Fibroblast of lung (primary cell): ENCODE measurements at places on chromosomes 1 and 21. TPM values are rescaled to one million over a fixed set of nuclear protein-coding genes. Genes with fewer than 3 reads are reported as not detected.
A peak's percentile ranks its signal among the peaks of the same experiment; 100 is the strongest.

- no peak for DNase-seq
Measured at GRCh38 chr1:159700312-159700711, 14.1 kb downstream of the CRP start.

AMY1C gene
- total RNA-seq: not detected in 2 replicates

DNA sequence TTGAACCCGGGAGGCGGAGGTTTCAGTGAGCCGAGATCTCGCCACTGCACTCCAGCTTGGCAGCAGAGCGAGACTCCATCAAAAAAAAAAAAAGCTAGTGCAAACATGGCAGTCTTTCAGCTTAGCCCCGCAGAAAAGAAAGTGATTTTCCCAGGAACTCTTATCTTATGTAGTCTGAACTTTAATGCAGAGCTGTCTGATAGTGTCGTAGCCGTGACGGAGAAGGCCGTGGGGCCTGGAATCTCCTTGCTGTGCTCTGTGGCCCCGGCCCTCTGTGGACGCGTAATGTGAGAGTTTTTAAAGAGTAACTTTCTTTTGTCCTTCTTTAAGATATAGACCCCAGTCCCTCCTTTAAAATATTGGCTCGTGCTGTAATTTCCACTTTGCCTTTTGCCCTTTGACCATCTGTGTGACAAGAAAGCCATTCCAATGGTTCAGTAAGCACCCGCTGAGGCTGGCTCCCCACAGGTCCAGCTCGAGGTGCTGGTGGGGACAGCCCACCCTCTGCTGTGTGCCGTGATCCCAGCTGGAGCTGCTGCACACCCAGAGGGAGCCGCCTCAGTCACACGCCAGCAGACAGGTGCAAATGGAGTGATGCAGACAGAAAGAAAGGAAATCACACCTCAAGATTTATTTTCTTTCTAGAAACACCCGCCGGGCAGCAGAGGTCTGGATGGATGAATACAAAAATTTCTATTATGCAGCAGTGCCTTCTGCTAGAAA is 164.0 kb downstream of the PGBD5 start:
- DNase-seq: no peak

GRCh38 chr1:180168786-180169639 is 14.3 kb downstream of the QSOX1 start:
- DNase-seq: no peak

- no peak for DNase-seq
Measured at GRCh38 chr1:158951956-158952355, 20.6 kb downstream of the PYHIN1 start.

COL24A1 gene
- 2.8 and 3.3 TPM in 2 replicates for total RNA-seq

CDCA8 gene
- 0.26 and 3.8 TPM in 2 replicates for total RNA-seq

DNA sequence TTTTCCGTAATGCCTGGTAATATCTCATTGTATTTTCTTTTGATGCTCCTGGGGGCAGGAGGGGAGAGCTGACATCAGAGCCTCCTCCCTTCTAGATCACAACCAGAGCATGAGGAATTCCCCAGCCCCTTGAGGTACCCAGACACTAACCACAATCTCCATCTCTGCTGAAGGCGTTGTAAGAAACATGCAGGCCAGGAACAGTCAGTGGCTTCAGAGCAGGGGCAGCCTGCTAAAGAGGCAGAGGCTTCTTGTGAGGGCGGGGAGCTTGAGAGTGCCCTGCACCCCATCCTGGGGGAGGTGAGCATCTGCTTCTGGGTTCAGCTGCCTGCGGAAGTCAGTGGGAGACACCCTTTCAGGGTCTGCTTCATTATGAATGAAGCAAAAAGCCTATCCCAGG is 19.0 kb downstream of the MAPKAPK2 start:
- no peak for DNase-seq

DNA sequence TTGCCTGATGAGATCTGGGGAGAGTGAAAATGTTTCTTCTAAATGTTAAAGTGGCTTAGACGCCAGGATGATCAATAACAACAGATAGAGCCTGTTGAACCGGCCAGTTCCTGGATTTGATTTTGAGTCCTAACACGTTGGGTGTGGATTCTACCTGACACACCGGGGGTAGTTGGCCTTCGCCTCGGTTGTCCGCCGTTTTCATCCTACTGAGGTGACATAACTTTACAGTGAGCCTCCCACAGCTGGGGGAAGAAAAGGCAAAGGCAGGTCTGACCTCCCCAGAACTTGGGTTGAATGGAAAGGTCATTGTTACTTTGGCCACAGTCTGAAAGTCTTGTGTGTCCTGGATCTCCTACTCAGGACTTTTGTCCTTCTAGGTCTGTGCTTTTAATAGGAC is 1.1 kb downstream of the PGD start:
- no peak for DNase-seq

GRCh38 chr1:94237291-94238226 is at the start of gene ARHGAP29:
TSS of gene ARHGAP29 (minus strand) at chr1:94237584. CDS start at chr1:94231611, 5,973 bp downstream.
- DNase-seq: peak; percentile 70

BMP8B gene
- total RNA-seq: not detected in 2 replicates

GRCh38 chr1:23667411-23667810 is 24.2 kb upstream of the RPL11 start:
- DNase-seq: no peak

DNA sequence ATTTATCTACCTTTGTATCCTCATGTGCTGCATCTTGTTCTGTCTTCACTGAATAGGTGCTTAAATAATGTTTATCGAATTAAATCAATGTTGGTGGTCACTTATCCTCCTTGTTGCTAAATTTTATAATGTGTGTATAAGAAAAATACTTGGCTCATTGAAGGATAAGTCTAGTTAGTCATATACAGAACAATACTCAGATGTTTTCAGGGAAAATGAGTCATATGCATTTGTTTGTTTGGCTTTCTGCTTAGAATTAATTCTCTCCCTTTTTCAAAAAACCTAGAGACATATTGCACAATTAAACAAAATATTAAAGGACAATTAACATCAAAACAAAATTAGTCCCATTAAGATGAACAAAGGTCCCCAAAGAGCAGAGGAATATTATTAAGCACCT is 89.0 kb downstream of the UBE2U start:
- peak; percentile 32 for DNase-seq

DNA sequence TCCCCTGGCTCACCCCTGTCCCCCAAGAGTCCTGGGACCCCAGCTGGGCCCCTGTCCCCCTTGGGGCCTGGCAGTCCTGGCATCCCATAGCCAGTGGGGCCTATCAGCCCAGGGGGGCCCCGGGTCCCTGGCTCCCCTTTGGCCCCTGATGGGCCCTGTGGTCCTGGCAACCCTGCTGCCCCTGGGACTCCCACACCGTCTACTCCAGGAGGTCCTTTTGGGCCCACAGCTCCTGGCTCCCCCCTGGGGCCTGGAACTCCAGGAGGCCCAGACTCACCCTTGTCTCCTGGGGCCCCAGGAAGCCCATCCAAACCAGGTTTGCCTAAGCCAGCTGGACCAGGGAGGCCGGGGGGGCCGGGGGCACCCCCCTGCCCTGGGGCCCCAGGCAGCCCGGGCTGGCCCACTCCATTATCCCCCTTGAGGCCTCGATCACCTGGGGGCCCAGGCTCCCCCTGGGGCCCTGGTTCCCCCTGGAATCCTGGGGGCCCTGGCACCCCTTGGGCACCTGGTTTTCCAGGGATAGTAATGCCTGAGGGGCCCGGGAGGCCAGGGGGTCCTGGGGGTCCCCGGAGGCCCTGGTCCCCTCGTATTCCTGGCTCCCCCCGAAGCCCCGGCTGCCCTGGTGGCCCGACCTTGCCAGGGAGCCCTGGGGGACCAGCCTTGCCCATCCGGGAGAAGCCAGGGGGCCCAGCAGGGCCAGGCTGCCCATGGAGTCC is 10.1 kb downstream of the ADPRS start:
- no peak for DNase-seq

PAQR6 gene
- total RNA-seq: 0.26 and 0.33 TPM in 2 replicates

DNA sequence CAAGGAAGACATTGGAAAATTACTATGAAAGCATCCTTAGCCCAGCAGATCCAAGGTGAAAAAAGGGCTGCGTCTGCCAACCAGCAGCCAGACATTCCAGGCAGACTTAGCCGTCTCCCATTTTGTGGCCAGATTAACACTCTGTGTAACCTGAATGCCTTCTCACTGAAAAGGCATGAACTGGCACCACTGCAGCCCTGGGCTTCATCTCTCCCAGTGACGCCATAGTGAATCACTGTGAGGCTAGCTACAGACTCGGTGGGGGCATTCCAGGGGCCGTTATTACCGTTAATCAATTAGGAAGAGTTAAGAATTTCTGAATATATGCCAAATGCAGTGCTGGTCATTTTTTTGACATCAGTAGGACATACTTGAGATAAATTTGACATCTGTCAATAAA is 627.4 kb downstream of the LMO4 start:
- peak; percentile 90 for DNase-seq

DNA sequence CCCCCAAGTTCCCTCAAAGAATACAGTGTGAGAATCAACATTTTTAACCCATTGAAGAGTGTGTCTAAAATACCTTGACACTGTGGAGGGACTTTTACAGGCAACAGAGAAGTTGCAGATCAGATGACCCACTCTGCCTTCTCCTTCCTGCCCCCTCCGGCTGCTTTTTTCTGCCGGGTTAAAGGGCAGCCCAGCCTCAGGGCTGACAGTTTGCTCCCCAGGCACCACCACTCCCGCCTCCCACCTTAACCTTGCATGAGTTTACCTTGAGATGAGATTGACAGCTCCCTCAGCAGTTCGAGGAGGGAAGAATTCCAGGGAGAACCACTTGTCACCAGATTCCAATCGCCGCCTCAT is 3.2 kb downstream of the MTHFR start:
- no peak for DNase-seq

DNA sequence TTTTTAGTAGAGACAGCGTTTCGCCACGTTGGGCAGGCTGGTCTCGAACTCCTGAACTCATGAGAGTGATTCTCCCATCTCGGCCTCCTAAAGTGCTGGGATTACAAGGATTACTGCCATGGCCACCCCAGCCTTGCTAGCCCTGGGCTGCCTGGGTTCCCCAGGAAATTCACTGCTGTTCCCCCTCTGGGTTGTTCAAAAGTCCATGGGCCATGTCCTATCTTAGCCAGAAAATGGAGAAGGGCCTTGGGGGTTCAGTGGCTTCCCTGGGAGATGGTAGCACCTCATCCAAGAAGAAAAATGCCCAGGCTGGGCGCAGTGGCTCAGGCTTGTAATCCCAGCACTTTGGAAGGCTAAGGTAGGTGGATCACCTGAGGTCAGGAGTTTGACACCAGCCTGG is 20.9 kb downstream of the SLC26A9 start:
- DNase-seq: no peak

GRCh38 chr1:30371179-30371788 is 352.1 kb downstream of the MATN1 start:
- no peak for DNase-seq

TMEM167B gene
- total RNA-seq: 39.5 and 52.2 TPM in 2 replicates

DNA sequence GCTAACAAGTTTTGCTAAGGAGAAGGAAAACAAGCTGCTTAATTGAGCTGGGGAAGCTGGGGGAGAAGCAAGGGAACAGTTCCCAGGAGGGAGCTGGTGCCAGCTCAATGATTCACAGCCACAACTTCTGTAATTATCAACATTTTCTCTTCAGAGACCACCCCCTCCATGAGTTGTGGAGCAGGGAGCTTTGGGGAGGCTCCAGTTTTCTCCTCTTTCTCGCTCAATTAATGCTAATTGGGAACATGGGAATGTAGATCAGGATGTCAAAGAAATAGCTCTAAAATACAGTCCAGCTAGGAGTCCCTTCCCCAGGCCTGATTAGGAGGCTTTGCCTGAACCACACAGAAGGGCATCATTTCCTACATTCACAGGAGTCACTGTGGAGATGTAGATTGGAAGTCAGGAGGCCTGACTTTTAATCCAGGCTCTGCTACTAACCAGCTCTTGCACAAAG is 12.1 kb upstream of the MNDA start:
- DNase-seq: no peak

- no peak for DNase-seq
Measured at GRCh38 chr1:92969517-92969916, 8.3 kb upstream of the DIPK1A start.

PCNT gene
- total RNA-seq: 15.7 and 26.1 TPM in 2 replicates

AQP10 gene
- total RNA-seq: not detected in 2 replicates

DNA sequence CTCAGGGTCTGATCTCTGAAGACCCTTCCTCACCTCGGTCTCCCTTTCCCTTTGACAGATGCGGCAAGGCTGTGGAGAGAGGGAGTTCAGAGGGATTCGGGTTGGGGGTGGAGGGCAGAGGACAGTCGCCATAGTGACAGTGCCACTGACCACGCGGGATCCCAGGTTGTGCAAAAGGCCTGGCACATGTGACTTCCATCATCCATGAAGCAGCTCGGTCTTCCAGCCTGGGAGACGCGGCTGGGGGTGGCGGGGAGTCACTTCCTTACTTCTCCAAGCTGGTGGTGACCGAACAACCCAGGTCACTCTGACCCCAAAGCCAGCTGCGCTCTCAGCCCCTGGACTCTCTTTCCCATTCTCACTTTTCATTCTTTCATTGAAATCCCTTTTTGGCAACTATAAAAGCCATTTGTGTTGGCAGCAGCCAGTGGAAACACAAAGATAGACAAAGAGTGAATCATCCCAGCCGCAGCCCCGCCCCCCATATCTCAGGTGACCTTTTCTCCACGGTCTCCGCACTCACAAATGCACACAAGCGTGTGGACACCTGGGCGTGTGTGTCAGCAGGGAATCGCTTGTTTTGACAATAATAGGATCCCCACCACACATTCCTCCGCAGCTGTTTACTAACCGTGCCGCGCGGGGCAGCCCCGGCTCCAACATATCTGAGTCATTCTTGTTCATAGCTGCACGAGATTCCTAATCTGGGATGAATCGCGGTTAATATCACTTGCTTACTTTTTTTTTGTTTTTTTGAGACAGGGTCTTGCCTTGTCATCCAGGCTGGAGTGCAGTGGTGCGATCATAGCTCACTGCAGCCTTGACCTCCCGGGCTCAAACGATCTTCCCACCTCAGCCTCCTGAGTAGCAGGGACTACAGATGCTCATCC is 68.3 kb downstream of the DHRS3 start:
- DNase-seq: peak; percentile 74

DNA sequence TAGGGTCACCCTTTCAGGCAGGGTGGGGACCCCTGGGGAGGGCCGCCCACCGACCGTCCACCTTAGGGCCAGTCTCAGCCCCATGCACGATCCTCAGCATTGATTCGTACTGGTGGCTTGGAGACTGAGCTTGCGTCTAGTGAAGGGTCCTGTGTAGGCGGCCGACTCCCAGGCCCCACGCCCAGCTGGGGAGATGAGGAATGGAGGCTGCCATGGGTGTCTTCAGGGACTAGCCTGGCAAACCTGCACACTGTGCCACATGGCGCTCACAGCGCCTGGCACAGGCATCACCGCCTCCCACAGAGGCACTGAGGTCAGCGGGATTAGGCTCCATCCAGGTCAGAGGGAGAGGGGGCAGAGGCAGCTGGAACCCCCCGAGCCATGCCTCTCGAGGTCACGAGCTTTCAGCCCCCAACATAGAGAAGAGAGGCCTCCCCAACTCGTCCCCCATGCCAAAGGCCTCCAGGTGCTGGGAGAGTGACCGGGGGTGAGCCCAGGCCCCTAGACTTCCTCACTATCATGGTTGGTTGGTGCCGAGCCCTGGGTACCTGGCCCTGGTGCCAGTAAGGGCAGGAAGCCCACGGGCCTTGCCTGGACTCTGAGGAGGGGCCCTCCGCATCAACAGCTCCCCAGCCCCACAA is 51.0 kb downstream of the SIK1 start:
- no peak for DNase-seq

S100A9 gene
- not detected in 2 replicates for total RNA-seq

NT5C1A gene
- total RNA-seq: not detected in 2 replicates

CLCA4 gene
- total RNA-seq: not detected in 2 replicates
